ENCODE measurements at places on chromosomes 1 and 21.

DNA sequence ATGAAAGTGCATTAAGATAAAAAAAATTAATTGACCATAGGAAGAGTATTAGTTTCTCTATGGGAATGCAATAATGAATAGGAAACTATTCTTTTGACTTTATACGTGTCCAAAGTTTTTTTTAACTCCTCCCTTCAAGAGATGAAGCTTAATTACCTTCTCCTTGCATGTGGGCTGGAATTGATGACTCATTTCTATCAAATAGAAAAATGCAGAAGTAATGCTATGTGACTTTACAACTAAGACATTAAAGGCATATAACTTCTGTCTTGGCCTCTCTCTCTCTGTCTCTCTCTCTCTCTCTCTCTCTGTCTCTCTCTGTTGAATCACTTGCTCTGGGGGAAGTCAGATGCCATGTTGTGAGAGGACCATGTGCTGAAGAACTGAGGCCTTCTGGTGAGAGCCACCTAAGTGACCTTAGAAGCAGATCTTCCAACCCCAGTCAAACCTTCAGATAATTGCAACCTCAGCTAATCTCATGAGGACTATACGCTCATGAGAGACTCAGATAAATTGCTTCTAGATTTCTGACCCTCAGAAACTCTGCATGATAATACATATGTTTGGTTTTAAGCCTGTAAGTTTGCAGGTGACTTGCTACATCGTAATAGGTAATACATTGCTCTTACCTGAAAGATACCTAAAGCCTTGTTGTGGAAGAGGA lies 414.2 kb downstream of the KCNT2 start:
- no peak for DNase-seq

DNA sequence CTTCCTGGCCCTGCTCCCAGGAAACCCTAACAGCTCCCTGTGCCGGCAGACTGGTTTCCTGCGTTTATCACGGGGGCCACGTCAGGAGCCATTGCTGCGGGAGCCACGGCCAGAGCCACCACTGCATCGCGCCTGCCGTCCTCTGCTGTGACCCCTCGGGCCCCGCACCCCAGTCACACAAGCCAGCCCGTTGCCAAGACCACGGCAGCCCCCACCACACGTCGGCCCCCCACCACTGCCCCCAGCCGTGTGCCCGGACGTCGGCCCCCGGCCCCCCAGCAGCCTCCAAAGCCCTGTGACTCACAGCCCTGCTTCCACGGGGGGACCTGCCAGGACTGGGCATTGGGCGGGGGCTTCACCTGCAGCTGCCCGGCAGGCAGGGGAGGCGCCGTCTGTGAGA lies 26.1 kb downstream of the RNF223 start:
- DNase-seq, result no peak

GRCh38 chr1:206912445-206913095 lies 9.2 kb downstream of the FCMR start:
- DNase-seq, result no peak

DNA sequence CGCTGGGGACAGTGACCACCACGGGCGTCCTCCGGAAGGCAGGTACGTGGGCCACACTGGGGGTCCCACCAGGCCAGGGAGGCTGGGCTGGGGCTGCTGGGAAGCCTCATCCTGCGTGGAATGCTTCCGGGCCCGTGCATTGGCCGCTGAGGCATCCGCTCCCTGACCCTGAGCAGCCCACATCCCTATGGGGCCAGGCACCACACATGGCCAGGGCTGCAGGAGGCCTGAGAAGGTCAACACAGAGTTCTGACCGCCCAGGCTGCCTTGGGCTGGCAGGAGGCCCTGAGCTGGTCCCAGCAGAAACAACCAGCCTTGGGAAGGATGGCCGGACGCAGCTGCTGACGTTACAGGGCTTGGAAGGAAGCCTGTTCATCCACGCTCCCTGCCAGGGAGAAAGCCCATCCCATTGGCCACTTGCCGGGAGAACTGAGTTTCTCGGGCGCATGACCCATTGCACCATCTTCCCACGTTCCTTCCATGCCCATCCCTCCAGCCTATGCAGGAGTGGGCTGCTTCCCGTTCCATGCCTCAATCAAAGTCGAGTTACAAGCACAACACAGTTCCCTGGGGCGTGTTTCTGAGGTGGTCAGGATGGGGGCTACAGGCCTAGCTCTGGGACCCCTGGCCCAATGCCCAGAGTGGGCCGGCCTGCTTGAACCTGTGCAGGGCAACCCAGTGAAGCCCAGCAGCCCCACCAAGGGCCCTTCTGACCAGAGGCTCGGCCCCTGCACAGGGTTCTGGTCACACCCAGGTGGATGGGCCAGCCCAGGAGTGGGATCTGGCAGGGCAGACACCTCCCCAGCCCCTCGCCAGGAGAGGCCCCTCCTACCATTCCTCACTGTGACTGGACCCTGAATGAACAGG lies 31.7 kb downstream of the TRIM11 start:
- DNase-seq, result no peak

- no peak for DNase-seq
Measured at GRCh38 chr1:112707221-112708001, 484 bp upstream of the RHOC start.

GRCh38 chr1:176073524-176074157 lies 133.4 kb downstream of the COP1 start:
- no peak for DNase-seq

DNA sequence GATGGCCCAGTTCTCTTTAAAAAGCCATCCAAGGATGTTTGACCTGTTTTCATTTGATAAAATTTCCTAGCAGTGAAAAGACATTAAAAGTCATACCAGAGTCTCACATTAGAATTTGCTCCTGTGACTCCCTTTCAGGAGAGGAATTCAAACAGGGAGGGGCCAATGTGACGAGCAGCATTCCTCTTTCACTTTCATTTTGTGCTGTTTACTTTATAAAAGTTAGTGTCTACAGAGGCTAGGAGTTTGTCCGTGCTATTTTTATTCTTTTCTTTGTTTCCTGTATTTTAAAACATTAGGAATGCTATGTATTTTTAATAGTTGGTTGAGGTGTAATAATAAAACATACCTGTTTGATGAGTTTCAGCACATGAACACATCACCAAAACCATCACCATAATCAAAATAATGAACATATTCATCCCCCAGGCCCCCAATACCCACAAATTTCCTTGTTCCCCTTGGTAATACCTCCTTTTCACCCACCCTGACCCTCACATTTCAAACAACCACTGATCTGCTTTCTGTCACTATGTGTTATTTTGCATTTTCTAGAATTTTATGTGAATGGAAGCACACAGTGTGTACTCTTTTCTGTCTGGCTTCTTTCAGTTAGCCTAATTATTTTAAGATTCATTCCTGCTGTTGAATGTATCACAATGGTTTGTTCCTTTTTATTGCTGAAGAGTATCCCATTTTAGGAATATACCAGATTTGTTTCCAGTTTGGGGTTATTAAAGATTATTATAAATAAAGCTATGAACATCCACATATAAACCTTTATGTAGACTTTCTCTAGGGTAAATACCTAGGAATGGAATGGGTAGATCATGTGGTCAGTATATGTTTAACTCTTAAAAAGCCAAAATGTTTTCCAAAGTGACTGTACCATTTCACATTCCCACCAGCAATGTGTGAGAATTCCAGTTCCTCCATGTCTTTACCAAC lies 129.5 kb downstream of the TENT5C start:
- DNase-seq, result no peak

DNA sequence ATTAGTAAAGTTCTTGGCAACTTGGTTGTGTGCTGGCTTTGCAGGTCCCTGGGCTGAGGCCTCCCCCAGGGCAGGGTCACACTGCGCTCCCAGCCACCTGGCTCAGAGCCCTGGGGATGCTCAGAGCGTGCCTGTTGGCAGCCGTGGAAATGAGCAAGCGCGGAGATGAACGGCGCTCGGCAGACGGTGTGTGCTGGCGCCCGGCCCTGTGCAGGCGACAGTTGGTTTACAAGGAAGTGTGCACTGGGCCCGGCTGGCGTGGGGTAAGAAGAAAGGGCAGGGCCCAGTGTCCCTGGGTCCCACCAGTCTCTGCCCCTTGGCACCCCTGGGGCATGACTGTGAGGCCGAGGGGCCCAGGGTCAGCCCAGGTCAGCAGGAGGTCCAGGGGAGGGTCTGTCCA lies 25.7 kb upstream of the PEX10 start:
- no peak for DNase-seq

- DNase-seq, result no peak
Measured at GRCh38 chr1:109479311-109479710, 4.4 kb upstream of the ATXN7L2 start.
